Non-pigmented ciliary epithelial cell (primary cell): ENCODE measurements at places on chromosomes 1 and 21.

DNA sequence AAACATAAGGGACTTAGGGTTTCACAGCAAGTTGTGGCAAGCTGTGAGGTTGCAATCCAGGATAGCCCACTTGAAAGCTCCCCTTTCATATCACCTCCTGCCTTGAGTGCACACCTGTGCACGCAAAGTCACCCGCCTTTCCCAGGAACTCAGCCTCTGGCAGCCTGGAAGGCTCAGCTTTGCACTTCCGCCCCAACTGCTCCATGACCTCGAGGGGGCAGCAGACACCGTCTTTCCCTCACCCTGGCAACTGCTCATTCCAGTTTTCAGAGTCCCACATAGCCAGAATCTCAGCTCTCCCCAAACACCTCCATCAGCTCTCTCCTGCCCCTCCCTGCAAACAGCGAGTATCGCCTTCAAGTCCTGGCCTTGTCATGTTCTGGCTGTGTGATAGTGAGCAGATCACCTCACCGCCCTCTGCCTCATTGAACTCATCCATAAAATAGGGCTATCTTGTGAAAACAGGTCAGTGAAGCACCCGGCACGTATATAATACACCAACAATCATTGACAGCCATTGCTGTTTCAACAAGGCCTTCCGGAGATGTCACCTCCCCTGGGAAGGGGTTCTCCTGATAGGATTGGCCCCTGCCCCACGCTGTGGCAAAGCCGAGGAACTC, 32.2 kb upstream of the EPB41 start:
- DNase-seq = peak; percentile 51

- no peak for DNase-seq
Observed at GRCh38 chr1:36834586-36834985, 199.7 kb downstream of the GRIK3 start.

DNA sequence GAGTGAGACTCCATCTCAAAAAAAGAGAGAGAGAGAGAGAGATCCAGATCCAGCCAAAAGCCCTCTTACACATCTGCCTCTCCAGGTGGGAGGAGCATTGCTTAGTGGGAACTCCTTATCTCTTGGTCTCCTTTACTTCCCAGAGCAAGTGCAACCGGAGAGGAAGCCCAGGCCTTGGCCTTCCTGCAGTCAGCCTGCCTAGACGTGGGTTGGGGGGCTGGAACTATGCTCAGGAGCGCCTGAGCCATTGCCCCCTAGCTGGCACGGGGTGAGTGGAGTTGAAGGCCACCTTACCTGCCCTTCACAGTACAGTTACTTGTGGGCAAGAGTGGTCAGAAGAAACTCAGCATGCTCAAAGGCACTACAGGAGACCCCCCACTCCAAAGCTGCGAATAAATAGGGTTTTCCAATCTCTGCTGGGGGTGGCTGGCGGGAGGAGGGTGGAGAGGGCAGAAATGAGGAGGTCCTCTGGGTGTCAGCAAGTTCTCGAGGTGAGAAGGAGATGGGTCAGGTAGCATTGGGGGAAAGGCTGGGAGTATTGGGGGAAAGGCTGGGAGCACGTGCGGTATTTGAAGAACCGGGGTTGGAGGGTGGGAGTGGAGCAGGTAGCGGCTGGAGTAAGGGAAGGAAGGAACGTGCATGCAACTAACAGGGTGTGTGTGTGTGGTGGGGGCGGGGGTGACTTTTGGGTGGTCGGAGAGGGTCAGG, 4.7 kb upstream of the DMBX1 start:
- DNase-seq = no peak

GRCh38 chr1:201689647-201690046, 139.3 kb upstream of the IPO9 start:
- DNase-seq = no peak

DNA sequence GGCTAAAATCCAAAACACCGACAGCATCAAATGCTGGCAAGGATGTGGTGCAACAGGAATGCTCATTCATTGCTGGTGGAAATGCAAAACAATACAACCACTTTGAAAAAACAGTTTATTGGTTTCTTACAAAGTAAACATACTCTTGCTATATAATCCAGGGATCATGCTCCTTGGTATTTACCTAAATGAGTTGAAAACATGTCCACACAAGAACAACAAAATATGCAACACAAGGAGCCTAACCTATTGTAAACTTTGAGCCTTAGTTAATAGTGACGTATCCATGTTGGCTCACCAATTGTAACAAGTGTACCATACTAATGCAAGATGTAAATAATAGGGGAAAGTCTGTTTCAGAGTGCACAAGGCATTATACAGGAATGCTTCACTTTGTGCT, 37.2 kb upstream of the PGBD5 start:
- no peak for DNase-seq

- DNase-seq = no peak
Observed at GRCh38 chr21:36773117-36773516, 74.2 kb downstream of the SIM2 start.

DNA sequence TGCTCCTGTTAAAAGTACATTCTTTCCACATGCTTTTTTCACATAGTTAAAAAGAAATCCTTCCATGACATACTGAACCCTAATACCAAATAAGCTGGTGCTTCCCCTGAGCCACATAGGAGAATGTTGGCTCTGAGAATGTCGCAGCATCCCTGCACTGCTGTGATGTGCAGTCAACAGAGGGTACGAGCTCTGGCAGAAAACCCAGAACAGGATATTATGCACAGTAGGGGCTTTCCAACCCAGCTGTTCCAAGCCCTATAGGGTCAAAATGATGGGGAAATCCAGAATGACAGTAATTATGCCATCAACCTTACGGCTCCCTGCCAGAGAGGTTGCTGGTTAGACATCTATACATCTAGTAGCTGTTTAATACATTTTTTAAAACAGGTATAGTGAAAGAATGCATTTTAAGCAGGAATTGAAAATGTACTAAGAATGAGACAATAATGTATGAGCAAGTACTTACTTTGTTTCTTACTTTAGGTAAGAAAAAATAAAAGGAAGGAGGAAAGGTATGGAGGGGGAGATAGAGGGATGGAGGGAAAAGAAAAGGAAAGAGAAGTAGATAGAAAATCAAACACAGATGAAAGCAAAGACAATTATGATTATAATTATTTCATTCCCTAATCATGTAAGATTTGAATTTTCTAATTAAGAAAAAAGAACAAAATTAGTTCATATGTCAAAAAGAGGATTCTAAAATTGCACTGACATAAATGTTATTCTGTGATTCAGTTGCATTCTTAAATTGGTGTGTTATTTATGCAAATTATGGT, 126.0 kb downstream of the NR5A2 start:
- DNase-seq = no peak

- no peak for DNase-seq
Observed at GRCh38 chr1:210321552-210321951, 7.2 kb upstream of the HHAT start.

GRCh38 chr1:23825762-23826522, 713 bp upstream of the HMGCL start:
- DNase-seq = no peak

DNA sequence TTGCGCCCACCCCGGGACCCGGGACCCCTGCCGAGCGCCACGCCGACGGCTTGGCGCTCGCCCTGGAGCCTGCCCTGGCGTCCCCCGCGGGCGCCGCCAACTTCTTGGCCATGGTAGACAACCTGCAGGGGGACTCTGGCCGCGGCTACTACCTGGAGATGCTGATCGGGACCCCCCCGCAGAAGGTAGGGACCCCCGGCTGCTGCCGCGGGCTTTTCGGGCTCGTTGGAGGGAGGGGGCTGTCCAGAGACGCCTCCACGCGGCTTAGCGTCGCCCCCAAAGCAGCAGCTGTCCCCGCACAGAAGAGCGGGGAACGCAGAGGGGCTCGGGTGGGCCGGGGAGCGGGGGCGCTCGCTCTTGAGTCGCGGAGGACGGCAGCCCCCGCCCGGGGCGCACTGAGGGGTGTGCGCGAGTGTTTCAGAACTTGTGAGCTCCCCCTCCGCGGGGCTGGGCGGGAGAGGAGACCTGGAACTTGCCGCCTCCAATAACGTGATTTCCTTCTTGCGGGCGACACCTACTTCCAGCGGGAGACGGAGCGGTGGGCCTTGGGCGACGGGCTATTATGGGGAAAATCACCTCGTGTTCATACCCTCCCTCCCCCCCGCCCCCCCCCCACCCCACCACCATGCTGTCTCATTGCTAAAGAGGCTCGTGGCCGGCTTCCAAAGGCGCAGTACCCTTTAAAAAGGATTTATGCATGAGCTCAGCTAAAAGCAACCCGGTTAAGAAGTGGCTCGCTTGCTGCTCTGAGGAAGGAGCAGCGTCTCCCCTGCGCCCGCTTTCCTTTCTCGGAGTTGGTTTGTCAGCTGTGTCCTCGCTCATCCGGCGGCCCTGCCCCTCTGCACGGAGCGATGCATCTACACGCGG, 664 bp downstream of the BACE2 start:
- DNase-seq = no peak

GRCh38 chr1:221794935-221795334, 53.0 kb upstream of the DUSP10 start:
- DNase-seq = no peak

- DNase-seq = peak; percentile 2
Observed at GRCh38 chr1:228378090-228378872, 28.4 kb downstream of the TRIM11 start.

DNA sequence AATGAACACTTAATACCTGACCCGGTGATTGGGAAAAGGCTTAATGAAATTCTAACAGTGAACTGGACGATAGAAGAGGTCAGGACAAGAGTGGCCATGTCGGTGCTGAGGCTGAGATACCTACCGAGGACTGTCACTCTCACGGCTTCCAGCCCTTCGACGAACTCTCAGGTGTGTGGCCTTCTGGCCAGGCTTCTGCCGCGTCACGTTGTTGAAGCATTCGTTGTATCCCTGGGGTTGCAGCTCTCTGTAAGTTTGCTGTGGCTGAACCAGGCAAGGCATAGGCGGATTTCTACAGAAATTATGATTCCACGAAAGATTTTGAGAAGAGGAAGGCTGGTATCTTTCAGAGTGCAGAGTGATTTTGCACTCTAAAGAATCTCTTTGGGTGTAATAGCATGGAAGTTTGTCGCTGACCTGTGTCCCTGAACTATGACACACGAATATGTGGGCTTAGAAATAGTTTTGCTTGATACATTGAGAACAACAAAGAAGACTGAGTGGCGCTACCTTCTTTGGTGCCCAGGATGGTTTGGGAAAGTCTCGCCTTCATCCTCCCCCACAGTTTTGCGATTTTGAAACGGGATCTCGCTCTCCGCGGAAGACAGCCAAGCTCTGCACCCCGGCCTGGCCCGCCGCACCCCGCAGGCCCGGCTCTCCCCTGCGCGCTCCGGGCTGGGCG, 403 bp upstream of the EPHX4 start:
- no peak for DNase-seq
